ENCODE measurements at places on chromosomes 5 and 9.

- no peak for DNase-seq
Observed at GRCh38 chr5:34656001-34656699, at the start of gene RAI14. Gene RAI14, plus strand, starts transcription at chr5:34656328. Its CDS starts 30,592 bp downstream, at chr5:34686920.

DNA sequence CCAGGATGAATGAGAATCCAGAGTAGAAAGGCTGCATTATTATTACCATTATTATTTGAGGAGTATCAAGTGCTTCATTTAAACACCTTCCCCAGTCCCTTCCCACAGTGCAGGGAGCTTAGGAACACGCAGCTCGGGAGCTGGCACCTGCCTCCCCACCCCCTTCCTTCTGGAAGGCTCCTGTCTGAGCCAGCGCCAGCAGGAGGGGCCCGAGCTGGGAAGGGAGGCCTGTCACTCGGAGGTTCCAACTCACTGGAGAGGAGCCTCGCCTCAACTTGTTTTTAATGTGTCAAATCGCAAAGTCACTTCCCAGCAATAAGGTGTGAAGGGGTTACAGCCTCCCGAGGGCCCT lies 156.4 kb upstream of the IRX4 start:
- no peak for DNase-seq

DNA sequence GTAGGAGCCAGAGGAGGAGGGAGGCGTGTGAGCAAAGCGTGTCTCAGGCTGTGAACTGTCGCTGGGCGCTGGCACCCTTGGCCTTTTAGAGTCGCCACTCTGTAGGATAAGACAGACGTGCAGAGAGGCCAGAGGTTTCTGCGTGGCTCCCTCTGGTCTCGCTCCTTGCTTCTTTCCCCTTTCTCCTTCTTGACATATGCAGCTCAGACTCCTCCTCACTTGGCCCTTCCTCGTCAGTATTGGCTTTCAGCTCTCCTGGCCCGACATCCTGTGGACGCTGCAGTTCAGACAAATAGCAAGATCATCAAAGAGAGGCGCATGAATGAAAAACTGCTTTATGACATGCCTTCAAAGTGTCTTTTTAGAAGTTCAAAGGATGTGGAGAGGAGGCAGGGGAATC lies 116.8 kb upstream of the SPRY4 start:
- DNase-seq, result no peak

DNA sequence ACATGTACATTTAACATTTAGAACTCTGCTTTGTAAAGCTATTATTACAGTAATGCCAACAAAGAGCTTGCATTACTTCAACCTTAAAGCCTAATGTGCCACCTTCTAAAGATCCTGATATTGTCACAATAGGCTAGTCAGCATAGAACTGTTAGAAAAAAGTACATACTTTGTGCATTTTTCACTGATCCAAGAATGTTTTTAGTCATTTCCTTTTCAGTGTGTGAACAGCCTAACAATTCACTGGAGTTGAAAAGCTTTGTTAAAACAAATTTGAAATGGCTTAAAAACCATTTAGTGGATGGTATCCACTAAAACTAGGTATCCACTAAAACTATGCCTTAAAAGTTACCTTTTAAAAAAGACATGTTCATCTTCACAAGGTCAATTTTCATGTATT lies 4.5 kb downstream of the RPS6 start:
- no peak for DNase-seq

DNA sequence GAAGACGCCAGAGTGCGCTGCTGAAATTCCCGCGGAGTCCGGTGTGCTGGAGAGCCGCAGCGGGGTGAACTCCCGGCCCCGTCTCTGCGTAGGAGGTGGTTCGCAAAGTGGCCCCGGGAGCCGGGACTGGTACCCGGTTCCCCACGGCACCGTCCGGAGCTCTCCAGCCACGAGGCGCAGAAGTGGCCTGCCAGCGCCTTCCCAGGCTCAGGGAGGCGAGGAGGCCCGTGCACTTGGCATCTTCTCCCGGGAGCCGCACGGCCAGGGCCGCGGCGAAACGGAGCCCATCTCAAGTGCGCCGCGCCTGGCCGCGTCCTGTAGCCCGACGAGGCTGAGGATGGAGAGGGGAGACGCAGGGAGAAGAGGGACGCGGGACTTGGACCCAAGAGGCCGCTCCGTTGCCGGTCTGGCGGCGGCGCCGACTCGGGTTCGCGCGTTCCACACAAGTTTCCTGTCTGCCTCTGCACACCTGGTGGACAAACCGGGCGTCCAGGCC lies 1.1 kb upstream of the IRX1 start:
- DNase-seq, result no peak

- DNase-seq, result no peak
Observed at GRCh38 chr5:102958481-102959011, 161.4 kb downstream of the GIN1 start.

DNA sequence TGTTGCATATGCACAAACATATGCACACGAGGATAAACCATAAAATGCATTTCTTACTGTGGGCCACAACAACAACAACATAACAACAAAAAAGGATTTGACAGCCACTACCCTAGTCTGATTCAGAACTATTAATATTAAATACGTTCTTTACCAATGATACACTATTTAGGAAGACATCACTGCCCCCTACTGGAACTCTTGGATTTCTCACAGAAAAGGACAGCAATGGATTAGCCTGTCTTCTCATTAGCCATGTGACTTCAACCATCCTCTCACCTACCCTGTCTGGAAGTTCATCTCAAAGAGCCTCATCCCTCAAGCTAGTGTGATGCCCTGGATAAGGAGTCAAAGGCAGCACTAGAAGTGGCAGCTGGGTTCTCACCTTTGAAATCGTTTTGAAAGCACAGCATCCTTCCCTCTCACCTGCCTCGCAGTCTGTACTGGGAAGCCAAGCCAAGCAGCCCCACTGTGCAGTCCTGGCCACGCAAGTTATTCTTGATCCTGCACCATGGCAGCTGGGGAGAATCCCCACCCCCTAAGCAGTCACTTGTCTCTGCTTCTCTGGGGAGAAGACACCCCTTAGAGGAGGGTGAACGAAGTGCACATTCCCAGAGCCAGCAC lies 64.6 kb downstream of the SH3TC2 start:
- no peak for DNase-seq

DNA sequence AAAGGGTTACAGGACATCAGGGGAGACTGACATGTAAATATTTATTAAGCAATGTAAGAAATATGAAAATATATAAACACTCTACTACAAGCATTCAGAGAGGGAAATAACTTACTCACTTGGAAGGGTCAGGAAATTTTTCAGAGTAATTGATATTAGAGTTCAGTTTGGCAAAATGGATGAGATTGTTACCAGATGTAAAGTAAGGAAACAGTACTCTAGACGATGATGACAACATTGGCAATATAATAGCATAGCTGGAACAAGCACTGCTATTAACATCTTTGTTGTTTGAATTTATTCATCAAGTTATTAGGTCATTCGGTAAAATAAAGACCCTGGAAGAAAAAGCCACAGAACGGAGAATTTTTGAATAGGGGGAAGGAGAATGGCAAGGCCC lies 49.1 kb downstream of the GNA14 start:
- DNase-seq, result no peak

DNA sequence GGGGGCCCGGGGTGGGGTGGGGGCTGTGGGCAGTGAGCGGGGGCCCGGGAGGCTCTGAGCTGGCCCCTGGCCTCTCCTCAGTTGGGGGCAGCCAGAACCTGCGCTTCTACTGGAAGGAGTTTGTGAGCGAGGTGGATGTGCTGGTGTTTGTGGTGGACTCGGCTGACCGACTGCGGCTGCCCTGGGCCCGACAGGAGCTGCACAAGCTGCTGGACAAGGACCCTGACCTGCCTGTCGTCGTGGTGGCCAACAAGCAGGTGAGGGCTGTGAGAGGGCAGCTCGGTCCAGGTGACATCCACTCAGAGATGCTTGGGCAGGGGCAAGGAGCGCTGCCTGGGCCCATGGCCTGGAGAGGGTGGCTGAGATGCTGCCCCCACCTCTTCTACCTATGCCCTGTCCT lies 3.4 kb downstream of the ARL10 start:
- DNase-seq, result no peak

DNA sequence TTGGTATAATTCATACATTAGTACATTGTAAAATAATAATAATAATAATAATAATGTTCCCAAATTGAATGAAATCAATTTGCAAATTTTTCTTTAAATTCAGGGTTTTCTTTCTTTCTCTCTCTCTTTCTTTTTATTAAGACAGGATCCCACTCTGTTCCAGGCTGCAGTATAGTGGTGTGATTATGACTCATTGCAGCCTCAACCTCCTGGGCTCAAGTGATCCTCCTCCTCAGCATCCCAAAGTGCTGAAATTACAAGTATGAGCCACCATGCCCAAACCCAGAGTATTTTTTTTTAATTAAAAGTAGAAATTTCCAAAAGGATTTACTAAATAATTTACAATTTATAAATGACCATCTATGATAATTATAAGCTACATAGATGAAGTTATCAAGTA lies 117.7 kb downstream of the HOMER1 start:
- no peak for DNase-seq

GRCh38 chr5:118933703-118934102 lies 54.6 kb downstream of the DTWD2 start:
- DNase-seq, result no peak

- DNase-seq, result no peak
Observed at GRCh38 chr9:120869726-120870125, 7.3 kb downstream of the PHF19 start.

DNA sequence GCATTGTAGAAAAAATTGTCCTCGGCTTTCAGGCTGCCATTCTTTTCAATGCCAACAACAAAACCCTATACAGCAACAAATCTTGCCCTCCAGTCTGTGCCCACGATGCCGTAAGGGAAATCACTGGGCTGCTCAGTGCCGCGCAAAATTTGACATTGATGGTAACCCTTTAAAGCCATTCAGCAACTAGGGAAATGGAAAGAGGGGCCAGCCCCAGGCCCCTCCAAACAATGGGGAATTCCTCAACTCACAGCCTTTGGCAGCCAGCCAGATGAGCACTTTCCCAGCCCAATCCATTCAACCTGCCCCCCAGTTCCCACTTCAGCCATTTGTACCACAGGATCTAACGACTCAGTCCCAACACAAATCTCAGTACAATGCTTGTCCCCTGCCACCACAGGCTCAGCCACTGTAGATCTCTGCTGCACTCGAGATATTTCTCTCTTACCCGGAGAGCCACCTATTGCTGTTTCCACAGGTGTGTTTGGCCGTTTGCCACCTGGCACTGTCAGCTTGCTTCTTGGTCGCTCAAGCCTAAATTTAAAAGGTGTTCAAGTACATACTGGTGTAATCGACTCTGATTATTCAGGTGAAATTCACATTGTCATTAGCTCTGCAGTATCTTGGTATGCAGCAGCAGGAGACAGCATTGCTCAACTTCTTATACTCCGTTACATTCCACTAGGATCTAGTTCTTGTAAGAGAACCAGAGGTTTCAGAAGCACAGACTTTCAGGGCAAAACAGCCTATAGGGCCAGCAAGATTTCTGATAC lies 103.3 kb downstream of the SYK start:
- DNase-seq, result no peak

GRCh38 chr9:112852741-112853504 lies 37.8 kb downstream of the SLC46A2 start:
- no peak for DNase-seq

GRCh38 chr9:36559036-36559695 lies 13.5 kb upstream of the MELK start:
- no peak for DNase-seq

DNA sequence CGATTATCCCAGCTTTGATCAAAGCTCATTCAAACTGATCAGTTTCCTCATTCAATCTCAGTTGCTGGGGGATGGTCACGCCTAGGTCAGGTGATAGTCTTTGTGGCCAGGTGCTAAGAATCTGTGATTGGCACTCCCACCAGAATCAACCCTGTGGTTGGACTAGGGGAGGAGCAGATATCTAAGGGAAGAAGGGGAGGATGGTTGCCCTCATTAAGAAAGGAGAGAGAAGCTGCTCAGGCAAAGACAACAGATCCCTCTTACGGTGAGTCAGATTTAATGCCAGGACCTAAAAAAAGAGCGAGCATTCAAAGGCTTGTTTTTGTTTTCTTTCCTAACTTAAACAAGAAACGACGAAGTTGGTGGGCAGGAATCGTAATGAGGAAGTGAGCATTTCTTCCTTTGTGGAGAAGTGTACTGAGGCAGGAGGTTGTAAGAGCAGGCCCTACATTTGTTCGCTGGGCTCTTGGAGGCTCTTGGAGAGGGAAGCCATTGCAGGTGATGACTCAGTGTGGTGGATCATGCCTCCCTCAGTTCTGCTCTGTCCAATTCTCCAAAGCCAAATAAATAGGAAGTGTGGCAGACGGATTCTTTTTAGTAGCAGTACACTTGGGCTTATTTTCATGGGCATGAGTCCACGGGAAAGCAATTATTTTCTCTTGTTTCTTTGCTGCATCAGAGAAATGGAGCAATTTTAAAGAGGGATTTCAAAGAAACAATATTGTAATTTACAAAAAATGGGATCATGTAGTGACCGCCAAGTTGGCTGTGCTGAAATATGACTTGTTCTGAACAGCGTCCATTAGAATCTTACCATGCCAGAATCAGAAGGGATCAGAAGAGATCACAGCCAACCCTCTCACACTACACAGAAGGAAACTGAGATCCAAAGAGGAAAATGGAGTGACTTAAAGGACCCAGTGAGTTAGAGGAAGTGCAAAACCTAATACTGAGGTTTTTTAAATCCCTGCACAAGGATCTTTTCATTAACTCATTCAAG lies 18.7 kb upstream of the TGFBR1 start:
- no peak for DNase-seq

GRCh38 chr9:136666372-136667213 lies 3.9 kb downstream of the EGFL7 start:
- no peak for DNase-seq

GRCh38 chr5:115069087-115069968 lies 100.4 kb downstream of the TRIM36 start:
- DNase-seq, result no peak

- no peak for DNase-seq
Observed at GRCh38 chr5:109486200-109486804, 76.5 kb upstream of the PJA2 start.

GRCh38 chr5:138502121-138502520 lies 36.8 kb downstream of the EGR1 start:
- no peak for DNase-seq

- DNase-seq, result no peak
Observed at GRCh38 chr9:125580701-125581286, 126.2 kb downstream of the MAPKAP1 start.

GRCh38 chr9:133115604-133116345 lies 5.3 kb downstream of the RALGDS start:
- no peak for DNase-seq

DNA sequence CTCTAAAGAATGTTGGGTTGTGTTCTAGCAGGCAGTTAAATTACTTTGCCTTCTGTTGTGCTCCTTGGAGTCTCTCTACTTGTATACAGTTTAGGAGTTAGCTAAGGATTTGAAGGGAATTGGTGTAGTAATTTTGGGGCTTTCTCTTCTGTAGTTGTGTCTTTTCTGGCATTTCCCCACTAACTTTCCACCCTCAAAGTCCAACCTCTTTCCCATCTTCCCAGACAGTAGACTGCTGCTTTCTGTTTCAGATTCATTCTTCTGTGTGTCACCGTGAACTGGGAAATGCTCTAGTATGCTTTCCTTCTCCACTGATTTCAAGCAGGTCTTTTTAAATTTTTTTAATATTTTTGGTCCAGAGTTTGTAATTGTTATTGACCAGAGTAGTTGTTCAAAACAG lies 4.5 kb upstream of the ANGPTL2 start:
- no peak for DNase-seq

GRCh38 chr5:132087661-132088060 lies 14.1 kb downstream of the CSF2 start:
- no peak for DNase-seq

GRCh38 chr9:95724253-95724991 lies 151.1 kb upstream of the ERCC6L2 start:
- DNase-seq, result peak; percentile 43

- DNase-seq, result no peak
Observed at GRCh38 chr9:134651226-134651905, 9.8 kb downstream of the COL5A1 start.
